T-helper 9 cell (primary cell): ENCODE measurements at places on chromosomes 1 and 21.

DNA sequence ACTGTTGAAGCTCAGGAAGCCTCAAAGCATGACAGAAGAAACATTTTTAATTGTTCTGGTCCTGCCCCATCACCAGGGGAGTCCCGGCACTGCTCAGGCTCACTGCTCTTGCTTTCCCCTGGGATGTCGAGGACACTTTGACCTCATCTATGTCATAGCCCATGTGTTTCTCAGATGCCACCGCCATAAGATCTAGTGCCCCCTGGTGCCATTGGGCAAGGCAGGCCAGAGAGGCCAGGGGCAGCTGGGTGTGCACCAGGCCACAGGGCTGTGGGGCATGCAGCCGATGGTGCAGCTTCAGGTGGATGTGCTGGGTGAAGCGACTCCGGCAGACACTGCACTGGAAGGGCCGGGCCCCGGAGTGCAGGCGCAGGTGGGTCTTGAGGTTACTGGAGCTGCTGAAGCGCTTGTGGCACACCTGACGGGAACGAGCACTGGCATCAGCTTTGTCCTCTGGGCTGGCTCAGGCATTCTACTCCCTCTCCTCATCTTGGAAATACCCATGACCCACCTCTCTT lies 7.7 kb upstream of the CRYBG2 start:
- no peak for DNase-seq

- no peak for DNase-seq
Measured at GRCh38 chr1:168005529-168005928, 68.7 kb upstream of the MPC2 start.

- DNase-seq: no peak
Measured at GRCh38 chr21:35484851-35485250, 435.7 kb upstream of the RUNX1 start.

DNA sequence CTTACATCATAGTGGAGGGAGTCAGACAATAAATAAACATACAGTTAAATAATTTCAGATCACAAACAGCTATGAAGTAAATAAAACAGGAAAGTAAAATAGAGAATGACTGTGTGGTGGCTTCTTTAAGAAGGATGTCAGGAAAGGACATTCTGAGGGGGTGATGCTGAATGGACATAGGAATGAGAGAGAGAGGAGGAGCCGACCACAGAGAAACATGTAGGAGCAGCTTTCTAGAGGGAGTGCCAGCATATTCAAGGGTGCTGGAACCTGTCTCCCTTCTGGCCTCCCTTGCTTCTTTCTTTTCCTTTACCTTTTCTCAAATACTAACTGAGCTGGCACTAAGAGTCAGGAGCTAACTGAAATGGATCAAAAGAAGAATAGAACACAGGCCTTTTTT lies 20.5 kb upstream of the BCL10 start:
- no peak for DNase-seq

- DNase-seq: peak; percentile 3
Measured at GRCh38 chr1:119275145-119276134, 93.1 kb upstream of the HAO2 start.
